ENCODE measurements at places on chromosomes 3 and 15.
A peak's percentile ranks its signal among the peaks of the same experiment; 100 is the strongest.

DNA sequence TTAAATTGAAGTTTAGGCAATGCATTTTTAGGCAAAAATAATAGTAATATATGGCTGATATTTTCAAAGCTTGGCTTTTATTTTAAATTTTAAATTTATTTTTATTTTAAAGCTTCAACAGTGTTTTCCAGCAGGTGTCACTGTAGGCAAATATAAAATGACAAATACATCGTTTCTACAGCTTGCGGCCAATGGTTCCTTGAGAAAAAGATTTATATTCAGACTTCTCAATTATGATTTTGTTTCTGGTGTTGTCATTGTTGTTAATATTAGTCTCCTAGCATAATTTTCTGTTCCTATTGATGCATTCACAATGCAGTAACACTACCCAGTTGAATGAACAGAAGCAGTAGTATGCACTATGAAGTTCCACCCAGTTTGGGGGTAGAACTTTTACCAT is 220.7 kb upstream of the DNAJC19 start:
- DNase-seq, result peak; percentile 6

GRCh38 chr3:178003756-178004155 is 532.5 kb upstream of the KCNMB2 start:
- DNase-seq, result no peak

DNA sequence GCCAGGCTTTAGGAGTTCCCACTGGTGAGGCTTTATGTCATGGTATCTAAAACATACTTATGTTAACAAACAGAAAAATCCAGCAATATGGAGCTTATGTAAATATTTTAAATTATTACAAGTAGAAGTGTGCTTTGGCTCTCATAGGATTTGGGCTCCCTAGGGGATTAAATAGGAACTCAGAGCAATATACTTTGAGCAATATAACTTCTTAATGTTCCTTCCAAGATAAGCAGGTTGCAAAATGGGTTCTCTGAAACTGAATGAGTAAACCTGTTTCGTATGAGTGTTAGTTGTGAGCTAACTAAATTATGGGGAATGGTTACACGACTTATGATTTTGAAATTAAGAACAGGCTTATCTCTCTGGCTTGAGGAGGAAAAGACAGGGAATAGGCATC is 366.1 kb upstream of the ZNF385D start:
- DNase-seq, result no peak

- no peak for DNase-seq
Observed at GRCh38 chr3:82462977-82463376, 701.5 kb upstream of the GBE1 start.

DNA sequence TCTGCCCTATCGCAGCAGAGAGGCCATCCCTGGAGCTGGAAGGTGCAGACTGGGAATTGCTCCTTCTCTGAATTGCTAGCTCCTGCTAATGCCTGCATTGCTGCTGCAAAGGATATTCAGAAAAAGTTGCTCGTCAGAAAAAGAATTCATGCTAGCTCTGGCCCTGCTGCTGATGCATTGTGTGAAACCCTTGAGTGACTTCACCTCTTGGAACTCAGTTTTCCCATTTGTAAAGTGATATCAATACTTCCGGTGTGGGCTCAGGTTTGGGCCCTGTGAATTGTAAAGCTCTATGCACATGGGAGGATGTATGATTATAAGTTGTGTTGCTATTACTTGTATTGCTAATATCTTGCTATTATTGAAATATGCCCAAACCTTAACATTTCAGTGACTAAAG is 11.4 kb downstream of the SQOR start:
- DNase-seq, result no peak

- DNase-seq, result peak; percentile 22
Observed at GRCh38 chr3:124395584-124396338, 334.5 kb upstream of the UMPS start.

- DNase-seq, result no peak
Observed at GRCh38 chr3:20648921-20649381, 462.9 kb upstream of the SGO1 start.

DNA sequence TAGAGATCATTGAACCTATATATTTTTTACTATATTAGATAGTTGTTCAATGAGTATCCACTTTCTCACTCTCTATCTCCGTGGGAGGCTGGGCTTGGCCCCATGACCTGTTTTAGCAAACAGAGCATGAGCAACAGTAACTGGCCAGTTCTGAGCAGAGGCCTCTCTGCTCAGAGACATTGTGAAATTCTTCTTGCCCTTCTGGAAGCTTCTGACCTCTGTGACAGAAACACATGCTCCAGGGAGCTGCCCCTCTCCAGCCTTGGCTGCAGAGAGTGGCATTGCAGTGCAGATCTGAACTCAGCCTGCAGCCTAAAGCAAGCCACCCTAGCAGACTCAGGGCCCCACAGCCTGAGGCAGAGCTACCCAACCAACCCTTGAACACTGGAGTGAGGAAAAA is 20.5 kb downstream of the FAM240A start:
- DNase-seq, result no peak

- DNase-seq, result no peak
Observed at GRCh38 chr3:29977360-29977759, 629.0 kb upstream of the TGFBR2 start.

GRCh38 chr15:71011503-71012155 is 103.6 kb upstream of the THSD4 start:
- peak; percentile 55 for DNase-seq

GRCh38 chr15:80777137-80777536 is 2.0 kb upstream of the CEMIP start:
- DNase-seq, result no peak

GRCh38 chr3:56845505-56845904 is 43.8 kb upstream of the ARHGEF3 start:
- DNase-seq, result no peak

DNA sequence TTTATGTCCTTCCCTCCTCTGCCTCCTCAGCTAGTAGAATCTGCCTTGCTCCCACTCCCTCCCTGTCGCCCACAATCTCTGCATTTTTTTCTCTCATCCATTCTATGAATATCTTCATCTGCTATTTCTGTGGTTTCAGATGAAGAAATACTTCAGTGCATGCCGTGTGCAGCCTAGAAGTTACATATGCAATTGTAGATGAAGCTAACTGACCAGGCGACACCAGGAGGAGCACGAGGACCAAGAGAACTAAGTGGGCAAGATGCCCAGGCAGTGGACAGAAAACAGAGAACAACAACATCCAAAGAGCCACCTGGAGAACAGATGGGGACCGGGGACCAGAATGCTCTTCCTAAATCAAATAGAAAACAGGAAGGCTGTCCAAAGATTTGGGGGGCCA is 121.4 kb upstream of the ATP11B start:
- DNase-seq, result peak; percentile 3

DNA sequence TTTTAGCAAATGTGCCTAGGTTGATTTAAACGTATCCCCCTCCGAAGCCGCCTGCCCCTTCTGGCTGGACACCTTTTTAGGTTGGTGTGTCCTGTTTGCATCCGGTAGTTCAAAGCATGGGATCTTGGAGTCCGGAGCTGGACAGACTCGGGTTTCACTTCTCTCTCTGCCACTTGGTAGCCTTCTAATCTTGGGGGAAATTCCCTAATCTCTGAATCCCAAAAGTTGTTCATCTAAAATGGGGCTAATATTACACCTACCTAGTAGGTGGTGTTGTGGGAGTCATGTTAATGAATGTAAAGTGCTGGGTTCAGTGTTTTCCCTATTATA is 760 bp downstream of the FANCI start:
- DNase-seq, result no peak

GRCh38 chr15:77825546-77825945 is 192.8 kb upstream of the LINGO1 start:
- DNase-seq, result no peak

- no peak for DNase-seq
Observed at GRCh38 chr3:122797291-122797690, 2.4 kb downstream of the SLC49A4 start.

DNA sequence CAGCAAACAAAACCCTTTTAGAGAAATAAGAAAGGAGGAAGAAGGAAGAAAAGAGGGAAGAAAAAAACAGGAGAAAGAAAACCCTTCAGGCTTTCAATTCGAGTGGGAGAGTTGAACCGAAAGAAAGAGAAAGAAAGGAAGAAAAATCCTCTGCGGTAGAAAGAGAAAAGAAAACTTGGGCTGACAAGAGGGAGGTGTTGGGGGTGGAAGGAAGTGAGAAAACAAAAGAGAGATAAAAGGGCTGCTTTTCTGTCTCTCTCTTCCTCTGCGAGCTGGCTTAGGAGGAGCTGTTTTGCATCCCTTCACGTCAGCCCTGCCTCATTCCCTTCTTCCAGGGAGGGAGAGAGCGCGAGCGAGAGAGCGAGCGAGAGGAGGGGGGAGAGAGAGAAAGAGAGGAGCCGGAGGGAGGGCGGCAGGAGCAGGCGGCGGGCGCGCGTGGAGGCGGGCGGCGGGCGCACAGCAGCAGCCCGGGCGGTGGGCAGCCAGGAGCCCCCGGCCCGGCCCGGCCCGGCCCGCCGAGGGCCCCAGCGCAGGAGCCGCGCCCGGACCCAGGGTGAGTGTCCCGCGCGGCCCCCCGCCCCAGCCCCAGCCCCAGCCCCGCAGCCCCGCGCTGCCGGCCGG is at the start of gene ZNF710:
Gene ZNF710 (plus strand): TSS at position 263 of the 621 bp plus-strand sequence. CDS start 65,814 bp downstream, outside the sequence.
- DNase-seq, result peak; percentile 93

- no peak for DNase-seq
Observed at GRCh38 chr3:71512000-71512399, 71.5 kb downstream of the FOXP1 start.

GRCh38 chr3:130963878-130964277 is 62.7 kb downstream of the ASTE1 start:
- DNase-seq, result peak; percentile 78

GRCh38 chr3:42005401-42005800 is 43.5 kb upstream of the ULK4 start:
- no peak for DNase-seq

DNA sequence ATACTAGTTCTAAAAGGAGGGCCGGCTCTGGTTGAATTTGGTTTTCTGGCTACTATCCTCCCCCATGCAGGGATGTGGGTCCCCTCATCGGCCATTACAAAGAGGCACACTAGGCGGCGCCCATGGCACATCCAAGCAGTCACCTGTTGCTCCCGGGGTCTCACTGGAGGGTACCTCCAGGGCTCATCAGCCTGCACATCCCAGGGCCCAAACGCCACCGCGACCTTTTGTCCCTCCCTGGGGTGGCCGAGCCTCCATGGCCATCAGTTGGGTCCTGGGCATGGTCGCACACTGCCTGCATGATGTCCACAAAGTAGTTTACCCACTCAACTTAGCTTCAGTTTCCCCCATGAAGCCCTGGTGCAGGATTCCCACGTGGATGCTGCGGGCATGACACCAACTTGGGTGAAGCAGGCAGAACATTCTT is 28.3 kb downstream of the IDH3A start:
- DNase-seq, result peak; percentile 48

DNA sequence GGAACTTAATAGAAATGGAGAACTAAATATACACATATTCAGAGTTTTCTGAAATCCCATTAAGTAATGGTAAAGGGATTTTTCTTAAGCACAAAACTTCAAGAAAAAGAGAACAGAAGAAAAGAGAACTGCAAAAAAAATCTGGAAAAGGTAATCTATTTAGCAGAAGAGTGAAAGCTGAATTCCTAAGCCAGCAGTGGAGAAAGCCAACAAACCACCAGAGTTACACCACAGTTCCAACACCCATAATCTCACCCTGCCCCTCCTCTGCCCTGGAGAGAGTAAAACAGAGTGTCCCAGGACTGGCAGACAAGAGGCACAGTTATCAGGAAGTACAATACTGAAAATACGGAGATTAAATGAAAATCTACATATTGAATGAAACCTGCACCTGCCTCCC is 29.4 kb downstream of the TP53BP1 start:
- peak; percentile 8 for DNase-seq

DNA sequence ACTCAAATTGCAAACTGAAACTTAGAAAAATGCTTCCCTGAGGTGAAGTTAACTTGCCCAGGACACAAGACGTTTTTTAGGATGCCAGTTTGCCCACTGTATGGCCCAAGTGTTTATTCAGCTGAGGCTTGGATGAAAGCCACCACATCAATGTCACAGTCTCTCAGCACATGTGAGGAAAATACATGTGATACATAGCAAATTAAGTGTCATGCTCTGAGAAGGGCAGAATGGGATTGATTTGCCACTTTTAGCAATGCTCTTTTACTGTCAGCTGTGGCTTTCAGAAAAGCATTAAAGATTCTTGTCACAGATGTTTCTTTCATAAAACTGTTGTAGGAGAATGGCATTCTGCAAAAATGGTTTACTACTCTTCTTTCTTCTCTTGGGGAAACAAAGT is 165.5 kb downstream of the ZIC1 start:
- peak; percentile 40 for DNase-seq

- no peak for DNase-seq
Observed at GRCh38 chr3:60160111-60160821, 1091.0 kb downstream of the FHIT start.

GRCh38 chr3:39361252-39361927 is 21.8 kb upstream of the SLC25A38 start:
- DNase-seq, result no peak

GRCh38 chr3:20104167-20104661 is 64.0 kb downstream of the KAT2B start:
- no peak for DNase-seq

DNA sequence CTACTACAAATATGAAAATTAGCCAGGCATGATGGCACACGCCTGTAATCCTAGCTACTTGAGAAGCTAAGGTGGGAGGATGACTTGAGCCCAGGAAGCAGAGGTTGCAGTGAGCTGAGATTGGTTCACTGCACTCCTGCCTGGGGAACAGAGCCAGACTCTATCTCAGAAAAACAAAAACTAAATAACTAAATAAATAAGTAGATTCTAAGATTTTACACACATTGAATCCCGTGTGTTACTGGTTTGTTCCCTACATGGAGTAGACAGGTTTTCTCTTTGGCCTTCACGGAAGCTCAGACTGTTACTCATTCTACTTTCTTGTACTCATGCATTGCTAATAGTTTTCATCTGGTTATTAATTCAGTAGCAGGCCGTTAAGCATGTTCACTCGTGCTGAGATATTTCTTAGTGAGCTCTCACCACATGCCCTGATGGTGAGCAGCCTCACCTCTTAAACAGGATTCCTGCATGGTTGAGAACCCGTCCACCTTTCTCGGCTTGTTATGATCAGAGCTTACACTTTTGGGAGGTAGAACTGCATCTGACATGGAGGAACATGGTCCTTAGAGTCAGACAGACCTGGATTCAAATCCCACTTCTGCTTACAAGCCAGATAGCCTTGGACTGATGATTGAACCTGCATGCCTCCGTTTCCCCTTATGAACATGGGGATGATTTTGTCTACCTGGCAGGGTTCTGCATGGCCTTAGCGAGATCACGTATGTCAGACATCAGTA is 49.1 kb downstream of the CMTM7 start:
- no peak for DNase-seq

Measured in muscle of back (tissue), 13 donors.